Iris pigment epithelial cell (primary cell): ENCODE measurements at places on chromosomes 12 and 14.
A peak's percentile ranks its signal among the peaks of the same experiment; 100 is the strongest.

- DNase-seq = peak; percentile 30
Observed at GRCh38 chr12:4849115-4849541, 60.6 kb upstream of the KCNA1 start.

GRCh38 chr14:24179294-24179960 lies 7.5 kb downstream of the REC8 start:
- DNase-seq = no peak

- DNase-seq = no peak
Observed at GRCh38 chr12:17950898-17951297, 139.1 kb downstream of the RERGL start.

DNA sequence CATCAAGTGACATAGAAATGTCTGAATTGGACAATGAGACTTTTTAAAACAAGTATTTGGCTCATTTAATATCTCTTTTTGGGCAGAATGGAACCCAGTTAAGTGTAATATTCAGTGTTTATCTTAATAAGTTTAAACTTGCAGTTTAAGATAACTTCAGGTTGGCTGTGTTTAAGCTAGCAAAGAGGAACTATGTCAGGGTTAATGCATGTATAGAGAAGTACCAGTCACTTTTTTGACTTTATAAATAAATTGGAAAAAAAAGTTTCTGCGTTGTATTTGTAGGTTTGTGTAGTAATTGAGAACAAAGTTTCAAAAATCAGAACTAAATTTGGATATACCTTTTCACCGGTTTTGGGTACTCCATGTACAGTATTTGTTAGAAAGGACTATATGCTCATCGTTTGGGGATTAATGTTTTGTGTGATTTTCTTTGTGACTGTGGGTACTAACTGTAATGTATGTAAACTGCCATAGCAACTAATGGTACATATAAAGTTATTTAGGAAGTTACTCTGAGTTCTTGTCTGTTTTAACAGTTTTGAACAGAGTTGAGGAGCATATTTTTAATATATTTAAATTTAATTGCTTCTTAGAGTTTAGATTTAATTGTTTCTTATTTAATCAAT lies 4.5 kb downstream of the HMGA2 start:
- no peak for DNase-seq

- no peak for DNase-seq
Observed at GRCh38 chr12:44874981-44875416, 1.1 kb downstream of the NELL2 start.

DNA sequence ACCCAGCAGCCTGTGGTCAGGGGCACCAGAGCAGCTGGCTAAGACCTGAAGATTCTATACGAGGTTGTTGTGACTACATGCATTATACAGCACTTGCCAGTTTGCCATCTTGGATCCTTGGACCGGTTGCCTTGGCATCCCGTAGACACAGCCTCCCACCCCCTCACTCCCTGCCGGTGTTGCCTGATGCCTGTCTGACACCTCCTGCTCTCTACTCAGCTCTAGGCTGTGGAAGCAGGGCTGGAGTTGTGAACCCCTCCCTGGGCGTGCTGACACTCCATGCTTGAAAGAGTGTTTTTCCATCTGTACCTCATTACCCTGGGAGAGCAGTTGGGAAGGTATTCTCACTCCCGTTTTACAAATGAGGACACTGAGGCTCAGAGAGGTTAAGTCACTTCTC lies 2.5 kb downstream of the CHGA start:
- no peak for DNase-seq

GRCh38 chr14:106506881-106507305 lies 980.5 kb downstream of the TMEM121 start:
- DNase-seq = no peak

DNA sequence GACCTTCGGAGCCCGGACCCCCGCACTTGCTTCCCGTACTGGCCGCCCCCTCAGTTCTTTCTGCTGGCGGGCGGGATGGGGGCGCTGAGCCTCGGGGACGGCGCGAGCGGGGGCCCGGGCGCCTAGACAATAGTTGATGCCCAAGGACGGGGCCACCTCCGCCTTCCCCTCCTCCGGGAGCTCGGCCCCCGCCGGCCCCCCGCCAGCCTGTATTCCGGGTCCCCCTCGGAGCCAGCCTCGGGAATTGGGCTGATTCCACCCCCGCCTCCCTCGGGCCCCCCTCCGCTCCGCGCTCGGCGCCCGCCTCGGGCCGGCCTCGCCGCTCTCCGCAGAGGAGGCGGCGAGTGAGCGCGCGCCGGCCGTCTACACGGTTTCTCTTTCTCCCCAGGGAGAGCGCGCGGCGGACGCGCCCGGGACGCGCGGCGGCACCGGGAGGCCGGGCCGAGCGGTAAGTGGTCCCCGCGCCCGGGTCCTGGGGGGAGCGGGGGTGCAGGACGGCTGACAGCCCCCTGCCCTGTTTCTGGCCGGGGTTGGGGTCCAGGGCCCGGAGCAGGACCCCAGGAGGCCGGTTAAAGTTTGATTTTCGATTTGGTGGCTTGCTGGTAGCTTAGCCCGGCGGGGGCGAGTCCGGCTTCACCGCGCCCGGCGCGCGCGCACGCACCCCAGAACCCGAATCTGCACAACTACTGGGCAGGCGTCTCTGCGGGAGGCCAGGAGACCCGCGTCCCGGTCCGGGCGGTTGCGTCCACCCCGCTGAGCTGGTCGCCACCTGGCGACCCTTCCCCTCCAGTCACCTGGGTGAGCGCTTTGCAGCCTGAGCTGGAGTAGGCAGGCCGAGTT lies 413.7 kb downstream of the PCNX1 start:
- DNase-seq = peak; percentile 81

DNA sequence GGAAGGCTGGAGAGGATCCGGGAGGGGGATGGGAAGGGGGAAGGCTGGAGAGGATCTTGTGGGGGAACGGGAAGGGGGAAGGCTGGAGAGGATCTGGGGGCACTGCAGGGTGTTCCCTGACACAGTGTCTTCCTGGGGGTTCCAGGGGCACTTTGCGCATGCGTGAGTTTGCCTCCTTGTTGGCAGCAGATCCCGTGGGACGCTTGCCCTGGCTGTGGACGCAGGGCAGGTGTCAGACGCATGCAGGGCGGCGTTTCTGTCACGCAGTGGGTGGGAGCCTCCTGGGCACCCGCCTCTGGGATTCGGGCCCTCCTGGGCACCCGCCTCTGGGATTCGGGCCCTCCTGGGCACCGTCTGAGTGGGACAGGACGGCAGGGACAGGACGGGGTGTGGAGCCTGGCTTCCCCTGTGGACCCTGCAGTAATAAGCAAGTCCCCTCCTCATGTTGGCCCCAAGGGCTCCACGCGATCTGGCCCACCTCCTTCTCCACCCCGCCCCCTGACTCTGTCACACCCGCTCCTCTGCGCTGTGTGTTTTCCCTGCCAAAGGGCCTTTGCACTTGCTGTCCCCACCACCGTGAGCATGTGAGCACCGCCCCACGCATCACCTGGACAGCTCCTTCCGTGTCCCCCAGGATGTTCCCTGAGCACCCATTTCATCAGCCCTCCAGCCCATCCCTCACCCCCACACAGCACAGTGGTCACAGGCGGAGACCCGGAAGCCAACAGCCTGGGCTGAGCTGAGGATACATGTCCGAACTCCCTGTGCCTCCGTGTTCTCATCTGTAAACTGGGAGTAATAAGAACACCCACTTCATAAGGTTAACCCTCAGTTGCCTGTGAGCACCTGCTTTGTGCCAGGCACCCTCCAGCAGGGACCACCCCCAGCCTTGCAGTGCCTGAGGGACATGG lies 4.4 kb downstream of the MMP17 start:
- peak; percentile 31 for DNase-seq

DNA sequence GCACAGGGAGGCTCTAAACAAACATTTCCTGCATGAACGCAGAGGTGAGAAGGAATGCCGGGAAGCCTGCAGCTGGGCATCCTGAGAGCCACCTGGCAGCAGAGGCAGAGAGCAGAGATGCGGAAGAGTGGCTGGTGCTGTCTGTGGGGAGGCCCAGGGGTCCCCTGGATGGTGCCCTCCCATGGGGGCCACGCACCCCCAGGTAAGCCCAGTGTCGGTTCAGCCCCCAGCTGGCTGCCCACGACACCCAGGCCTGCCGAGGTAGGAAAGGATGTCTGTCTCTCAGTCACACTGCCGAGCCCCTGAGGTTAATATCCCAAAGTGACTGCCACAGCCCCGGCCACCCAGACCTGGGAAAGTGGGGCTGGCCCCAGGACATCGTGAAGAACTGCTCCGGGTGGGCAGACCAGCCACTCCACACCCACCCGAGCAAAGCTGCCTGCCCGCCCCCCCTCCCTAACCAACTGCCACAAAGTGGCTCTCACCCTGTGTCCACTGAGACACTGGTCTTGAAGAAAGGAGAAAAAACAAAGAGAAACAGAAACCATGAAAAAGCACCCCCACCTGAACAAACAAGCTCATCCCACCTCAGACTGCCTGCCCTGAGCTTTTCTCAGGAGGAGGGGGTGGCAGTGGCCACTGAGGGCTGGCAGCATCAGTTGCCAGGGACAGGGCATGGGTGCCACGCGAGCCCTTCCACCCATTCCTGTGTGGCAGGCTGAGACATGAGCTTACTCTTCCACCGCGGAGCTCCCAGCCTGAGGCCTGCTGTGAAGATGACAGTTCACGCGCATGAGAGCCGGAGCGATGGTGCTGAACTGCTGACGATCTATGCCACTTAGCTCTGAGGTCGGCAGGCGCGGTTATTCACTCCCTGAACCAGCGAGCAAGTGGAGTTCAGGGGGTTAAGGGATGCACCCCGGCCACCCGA lies 40.8 kb downstream of the CCDC88C start:
- DNase-seq = no peak

DNA sequence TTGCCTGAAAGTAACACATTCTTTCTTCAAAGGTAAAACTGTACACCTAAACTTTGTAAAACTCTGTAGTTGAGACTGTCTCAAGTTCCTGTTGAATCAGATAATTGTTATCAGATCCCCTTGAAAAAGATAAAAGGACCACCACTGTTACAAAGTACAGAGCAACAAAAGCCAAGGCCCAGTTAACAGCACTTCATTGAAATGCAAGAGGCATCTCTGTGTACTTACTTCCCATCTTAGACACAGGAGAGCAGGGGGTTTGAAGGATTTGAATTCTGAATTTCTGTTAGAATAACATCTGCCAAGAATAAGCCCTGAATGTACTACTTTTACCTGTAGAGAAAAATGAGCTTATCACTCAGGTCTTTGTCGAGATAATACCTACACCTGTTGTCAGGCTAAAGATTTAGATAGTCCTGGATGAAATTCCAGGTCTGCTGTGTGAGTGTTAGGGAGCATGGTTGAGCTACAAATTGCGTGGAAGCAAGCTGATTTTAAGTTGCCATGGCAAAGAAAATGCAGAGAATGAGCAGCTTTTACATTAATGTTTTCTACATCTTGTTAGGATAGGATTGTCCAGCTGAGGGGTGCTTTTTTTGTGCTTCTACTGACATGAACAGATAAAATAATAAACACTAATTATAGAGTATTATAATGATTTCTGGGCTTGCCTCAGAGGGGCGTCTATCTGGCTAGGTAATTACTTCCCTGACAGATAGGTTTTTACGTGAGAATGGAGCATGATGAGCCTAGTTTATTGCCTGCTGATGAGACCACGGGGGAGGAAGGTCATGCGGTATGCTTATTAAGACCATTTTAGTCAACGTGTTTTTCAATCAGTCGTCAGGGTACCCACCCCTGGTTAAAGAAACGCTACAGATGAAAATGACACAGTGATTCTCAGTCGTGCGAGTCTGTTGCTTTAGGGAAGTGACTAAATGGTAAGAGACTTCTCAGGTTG lies 309.2 kb downstream of the PAWR start:
- no peak for DNase-seq
